ENCODE measurements at places on chromosomes 5 and 9.

GRCh38 chr5:78511121-78511906 is 137.3 kb downstream of the LHFPL2 start:
- no peak for DNase-seq

- no peak for DNase-seq
Measured at GRCh38 chr9:81416476-81417298, 272.7 kb downstream of the TLE1 start.

DNA sequence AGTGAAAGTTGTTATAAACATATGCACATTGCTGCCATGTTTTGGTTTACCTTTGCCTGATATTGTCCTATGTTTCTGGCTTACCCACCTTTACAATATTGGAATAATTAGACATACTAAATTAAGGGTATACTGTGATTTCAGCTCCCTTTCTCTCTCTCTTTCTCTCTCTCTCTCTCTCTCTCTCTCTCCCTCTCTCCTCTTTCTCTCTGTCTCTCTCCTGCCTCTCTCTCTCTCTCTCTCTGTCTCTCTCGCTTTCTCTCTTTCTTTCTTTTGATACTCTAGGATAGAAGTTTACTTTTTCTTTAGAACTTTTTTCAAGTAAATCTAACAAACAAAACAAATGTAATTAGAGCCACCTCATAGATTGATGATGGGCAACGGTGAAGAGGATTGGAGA is 239.6 kb downstream of the TMEM161B start:
- DNase-seq, result no peak

DNA sequence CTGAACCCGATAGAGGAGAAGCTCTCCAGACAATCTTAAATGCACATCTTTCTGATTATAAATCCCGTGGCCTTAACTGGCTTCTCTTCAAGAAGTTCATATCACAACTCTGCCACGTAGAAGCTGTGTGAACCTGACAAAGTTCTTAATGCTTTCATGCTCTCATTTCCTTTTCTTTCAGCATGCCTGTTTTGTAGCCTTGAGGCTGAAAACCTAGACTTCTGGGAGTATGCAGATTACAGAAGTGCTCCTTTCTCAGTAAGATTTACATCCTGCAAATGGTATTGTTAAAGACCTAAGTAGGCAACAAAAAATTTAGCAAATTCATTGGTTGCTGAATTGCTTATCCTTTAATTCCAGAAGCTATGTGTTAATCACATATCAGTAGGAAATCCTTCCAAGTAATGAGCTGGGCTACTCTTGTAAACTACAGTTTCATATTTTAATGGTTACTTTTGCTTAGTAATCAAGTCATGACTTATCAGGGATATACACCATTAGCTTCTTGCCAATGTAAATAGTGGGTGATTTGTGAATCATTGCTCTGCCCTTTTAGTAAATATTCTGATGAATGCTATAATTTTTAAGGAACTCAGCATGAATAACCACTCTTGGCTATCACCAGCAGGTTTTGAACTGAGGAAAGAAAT is 334.7 kb downstream of the FBXL7 start:
- DNase-seq, result no peak

DNA sequence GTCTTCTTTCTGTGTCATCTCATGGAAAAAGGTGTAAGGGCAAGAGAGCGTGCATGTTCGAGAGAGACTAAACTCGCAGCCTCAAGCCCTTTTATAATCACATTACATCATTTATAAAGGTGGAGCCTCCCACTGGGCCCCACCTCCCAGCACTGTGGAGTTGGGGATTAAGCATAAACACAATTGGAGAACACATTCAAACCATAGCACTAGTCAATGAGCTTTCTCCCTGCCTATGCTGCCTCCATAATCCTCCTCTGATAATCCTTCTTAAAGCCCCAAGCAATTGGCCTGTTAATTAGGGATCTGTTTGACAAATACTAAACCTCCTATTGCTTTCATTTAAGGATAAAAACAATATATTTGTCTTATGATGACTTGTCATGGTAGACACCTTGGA is 99.6 kb downstream of the NMUR2 start:
- no peak for DNase-seq

- DNase-seq, result no peak
Measured at GRCh38 chr9:92486371-92486770, 4.1 kb upstream of the ASPN start.

- no peak for DNase-seq
Measured at GRCh38 chr9:85742597-85742936, 813 bp upstream of the AGTPBP1 start.

- no peak for DNase-seq
Measured at GRCh38 chr5:7667216-7667767, 183.6 kb downstream of the CFAP90 start.

- peak; percentile 78 for DNase-seq
Measured at GRCh38 chr9:129783516-129784361, 19.2 kb upstream of the TOR1B start.

- no peak for DNase-seq
Measured at GRCh38 chr5:74660140-74660539, 19.6 kb upstream of the ENC1 start.

DNA sequence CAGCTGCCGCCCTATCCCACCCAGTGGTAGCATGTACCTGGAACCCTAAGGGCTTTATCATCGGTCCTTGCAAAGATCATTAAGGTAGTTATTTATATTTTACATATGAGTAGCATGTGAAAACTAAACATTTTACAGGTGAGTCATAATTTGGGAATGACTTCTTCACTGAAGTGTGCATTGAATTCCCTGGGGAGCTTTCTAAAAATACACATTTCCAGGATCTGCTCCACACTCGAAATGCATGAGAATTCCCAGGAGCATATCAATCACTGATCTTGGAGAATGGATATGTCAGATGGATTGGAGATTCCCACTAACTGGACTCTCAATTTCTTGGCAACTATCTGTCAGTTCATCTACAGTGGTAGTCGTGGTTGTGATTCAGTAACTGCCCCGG is 717.5 kb downstream of the IRX1 start:
- no peak for DNase-seq

GRCh38 chr5:142175461-142176142 is 67.0 kb downstream of the NDFIP1 start:
- DNase-seq, result no peak

- no peak for DNase-seq
Measured at GRCh38 chr5:107951309-107951708, 280.6 kb upstream of the EFNA5 start.

- no peak for DNase-seq
Measured at GRCh38 chr9:98255061-98255577, 330 bp downstream of the TBC1D2 start.

- DNase-seq, result no peak
Measured at GRCh38 chr9:5834214-5834613, 1.3 kb upstream of the ERMP1 start.

DNA sequence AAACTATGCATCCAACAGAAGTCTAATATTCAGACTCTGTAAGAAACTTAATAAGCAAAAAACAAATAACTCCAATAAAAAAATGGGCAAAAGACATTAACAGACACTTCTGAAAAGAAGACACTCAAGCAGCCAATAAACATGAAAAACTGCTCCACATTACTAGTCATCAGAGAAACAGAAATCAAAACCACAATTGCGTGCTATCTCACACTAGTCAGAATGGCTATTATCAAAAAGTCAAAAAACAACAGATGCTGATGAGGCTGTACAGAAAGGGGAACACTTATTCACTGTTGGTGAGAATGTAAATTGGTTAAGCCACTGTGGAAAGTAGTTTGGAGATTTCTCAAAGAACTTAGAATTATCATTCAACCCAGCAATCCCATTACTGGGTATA is 101.2 kb upstream of the TRIM32 start:
- no peak for DNase-seq

DNA sequence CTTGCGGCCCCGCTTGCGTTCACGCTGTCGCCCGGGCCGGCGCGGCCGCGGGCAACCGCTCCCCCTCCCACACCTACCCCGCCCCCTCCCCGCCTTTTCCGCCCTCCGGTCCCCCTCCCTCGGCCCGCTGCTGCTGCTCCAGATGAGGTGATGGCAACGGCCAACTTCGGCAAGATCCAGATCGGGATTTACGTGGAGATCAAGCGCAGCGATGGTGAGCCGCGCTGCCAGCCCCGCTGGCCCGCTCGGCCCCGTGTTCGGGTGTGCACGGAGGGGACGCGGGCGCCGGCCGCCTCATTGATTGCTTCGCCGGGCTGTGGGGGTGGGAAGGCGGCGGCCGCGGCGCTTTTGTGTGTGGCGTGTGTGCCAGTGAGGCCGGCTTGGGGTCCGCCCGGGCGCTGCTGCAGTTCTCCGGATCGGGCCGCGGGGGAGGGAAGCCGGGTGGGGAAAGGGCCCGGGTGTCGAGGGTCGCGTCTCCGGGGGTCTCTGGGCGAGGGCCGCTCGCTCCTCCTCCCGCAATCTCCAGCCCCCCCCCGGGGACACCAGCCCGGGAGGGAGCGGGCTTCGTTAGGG is 403 bp downstream of the KIF2A start:
- no peak for DNase-seq

- DNase-seq, result no peak
Measured at GRCh38 chr5:69134126-69134525, 32.8 kb upstream of the CCNB1 start.

- DNase-seq, result no peak
Measured at GRCh38 chr5:39742916-39743315, 318.1 kb upstream of the DAB2 start.

DNA sequence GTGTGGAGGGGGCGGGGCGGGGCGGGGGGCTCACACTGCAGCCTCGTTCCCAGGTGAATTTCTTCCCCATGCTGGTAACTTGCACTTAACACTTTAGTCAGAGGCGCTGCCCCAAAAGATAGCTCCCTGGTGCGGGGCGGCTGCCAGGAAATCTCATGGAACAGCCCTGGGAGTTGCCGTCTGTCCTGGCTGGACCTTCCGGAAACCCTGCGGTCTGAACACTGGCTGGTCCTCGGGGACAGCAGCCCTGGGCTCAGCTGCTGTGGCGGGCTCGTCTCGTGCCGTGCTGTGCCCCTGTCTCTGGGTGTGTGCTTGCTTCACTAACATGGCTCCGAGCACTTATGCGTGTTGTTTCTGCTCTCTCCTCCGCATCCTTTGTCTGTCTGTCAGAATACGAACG is 25.8 kb downstream of the PTGES2 start:
- no peak for DNase-seq

DNA sequence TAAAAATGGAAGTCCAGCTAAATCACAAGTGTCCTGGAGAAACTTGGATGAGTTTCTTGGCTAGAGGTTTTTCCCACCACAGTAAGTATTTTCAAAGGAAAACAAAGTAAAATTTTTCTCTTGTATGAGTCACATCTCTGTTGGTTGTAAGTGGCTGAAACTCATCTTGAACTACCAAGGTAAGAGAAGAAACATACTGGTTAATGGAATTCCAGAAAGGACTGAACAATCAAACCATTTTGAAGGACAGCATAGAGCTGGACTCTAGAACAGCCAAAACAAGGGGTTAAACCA is 102.8 kb upstream of the CDKN2B start:
- DNase-seq, result no peak

- no peak for DNase-seq
Measured at GRCh38 chr5:177444106-177445051, 2.2 kb upstream of the PRR7 start.

- no peak for DNase-seq
Measured at GRCh38 chr5:141846031-141846430, 32.2 kb downstream of the PCDH1 start.

Measured in small intestine (tissue), 16 donors.